IPS DF 19.7 (cell line): ENCODE measurements at places on chromosomes 16 and 17.

- DNase-seq, result no peak
These were observed 21.9 kb downstream of the TPSD1 start for GRCh38 chr16:1277617-1278282.

DNA sequence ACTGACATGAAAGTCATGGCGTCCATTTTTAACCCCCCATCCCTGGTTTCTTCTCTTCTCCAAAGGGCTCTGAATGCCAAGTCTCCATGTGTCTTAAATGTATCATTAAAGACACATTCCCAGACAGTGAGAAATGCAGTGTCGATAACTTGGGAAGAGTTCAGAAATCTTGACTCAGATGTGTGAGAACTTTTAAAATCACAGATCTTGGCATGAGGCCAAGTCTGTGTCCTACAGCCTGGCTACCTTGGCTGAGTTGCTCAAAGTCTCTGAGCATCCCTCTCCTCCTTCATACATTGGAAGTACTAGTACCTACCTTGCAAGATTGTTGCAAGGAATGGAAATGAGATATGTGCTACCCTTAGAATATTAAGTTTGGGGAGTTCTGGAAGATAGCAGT lies 1046.5 kb upstream of the RBFOX1 start:
- DNase-seq, result no peak

- DNase-seq, result no peak
These were observed 1502.9 kb downstream of the CDH11 start for GRCh38 chr16:63618896-63619485.

- DNase-seq, result no peak
These were observed 86.9 kb downstream of the MYH13 start for GRCh38 chr17:10285896-10286295.

DNA sequence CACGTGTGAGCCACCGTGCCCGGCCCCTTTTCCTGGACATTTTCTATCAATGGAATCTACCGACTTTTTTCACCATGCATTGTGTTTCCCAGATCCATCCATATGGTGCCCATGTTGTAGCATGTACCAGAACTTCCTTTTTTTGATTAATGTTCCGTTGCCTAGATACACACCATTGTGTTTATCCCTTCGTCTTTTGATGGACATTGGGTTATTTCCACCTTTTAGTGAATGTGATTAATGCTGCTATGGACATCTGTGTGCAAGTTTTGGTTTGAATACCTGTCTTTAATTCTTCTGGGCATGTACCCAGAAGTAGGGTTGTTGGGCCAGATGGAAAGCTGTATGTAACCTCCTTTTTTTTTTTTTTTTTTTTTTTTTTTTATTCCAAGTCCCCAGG lies 79.8 kb downstream of the NT5M start:
- no peak for DNase-seq

DNA sequence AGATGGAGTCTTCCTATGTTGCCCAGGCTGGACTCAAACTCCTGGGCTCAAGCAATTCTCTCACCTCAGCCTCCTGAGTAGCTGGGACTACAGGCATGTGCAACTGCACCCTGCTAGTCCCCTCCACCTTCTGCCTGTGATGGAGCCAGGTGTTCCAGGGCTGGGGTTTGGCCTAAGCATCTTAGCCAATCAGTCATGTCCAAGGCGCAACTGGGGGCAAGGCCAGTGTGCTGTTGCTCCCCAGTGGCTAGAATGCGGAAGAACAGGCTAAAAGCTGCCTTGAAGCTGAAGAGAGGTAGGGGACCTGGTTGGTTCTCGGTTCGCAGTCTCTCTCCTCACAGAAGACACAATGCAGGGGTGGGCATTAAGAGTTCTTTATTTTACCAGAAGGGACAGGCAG lies 18.6 kb downstream of the FLOT2 start:
- peak; percentile 71 for DNase-seq

- peak; percentile 52 for DNase-seq
These were observed 54.3 kb downstream of the SOCS1 start for GRCh38 chr16:11201498-11202259.

GRCh38 chr17:30380643-30381339 lies 2.1 kb downstream of the CPD start:
- DNase-seq, result no peak

- peak; percentile 20 for DNase-seq
These were observed 1.1 kb upstream of the HAPSTR1 start for GRCh38 chr16:9090101-9090959.

DNA sequence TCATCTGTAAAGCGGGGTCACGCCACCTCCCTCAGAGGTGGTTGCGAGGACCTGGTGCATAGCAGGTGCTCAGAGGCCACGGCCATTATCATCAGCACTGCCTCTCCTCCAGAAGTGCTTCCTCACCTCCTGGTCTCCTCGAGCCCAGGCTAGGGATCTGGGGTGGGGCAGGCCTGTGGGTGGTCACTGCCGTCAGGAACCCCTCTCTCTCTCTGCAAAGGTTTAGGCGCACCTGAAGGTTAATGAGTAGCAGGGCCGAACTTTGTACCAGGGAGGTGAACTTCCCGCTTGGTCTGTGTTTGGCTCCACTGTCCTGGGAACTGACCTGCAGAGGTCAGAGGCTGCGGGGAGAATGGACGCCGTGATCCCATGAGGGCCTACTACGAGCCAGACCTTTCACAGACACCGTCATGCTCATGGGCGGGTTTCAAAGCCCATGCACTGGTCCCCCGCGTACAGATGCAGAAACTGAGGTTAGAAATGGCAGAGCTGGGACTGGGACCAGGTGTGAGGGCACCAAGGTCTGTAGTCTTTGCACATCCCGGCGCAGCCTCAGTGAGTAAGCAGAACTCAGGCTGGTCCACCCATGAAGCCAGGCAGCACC lies 13.8 kb downstream of the JUP start:
- DNase-seq, result no peak

DNA sequence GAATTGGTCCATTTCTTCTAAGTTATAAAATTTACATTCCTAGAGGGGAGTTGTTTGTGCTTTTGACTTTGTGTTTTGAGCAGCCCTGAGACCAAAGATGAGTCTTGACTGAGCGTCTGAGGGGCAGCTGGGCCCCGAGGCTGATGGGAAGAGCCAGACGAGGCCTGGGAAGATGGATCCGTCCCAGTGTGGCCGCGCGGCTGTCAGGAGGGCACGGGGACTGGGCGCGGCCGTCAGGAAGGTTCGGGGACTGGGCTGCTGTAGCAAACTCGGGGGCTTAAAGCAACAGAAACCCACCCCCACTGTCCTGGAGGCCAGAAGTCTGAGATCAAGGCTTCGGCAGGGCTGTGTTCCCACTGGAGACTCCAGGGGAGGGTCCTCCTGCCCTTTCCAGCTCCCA lies 38.2 kb upstream of the GNG13 start:
- DNase-seq, result no peak

DNA sequence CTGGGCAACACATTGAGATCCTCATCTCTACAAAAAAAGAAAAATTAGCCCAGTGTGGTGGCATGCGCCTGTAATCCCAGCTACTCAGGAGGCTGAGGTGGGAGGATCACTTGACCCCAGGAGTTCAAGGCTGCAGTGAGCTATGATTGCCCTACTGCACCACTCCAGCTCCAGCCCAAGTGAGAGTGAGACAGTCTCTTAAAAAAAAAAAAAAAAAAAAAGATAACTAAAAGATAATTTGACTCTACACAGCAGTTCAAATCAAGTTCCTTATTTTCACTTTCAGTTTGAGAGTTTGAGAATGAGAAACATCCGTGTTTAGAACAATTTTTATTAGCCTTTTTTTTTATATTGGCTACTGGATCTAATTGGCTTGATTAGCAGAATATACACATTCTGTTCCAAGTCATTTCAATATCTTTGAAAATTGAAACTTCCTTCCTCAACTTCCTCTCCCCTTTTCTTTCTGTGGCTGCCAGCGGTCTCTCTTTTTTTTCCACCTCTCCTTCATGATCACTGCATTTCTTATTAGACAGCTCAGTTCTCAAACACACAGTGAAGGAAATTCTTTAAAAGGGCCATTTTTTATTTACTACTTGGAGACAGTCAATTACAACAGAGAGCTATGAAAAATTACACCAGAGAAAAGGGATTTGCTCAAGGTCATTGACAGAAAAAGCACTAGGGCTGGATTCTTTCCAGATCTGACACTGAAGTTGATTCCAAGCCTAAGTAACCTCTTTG lies 4.5 kb upstream of the ACSF2 start:
- DNase-seq, result no peak

- DNase-seq, result no peak
These were observed 51.8 kb upstream of the AKAP1 start for GRCh38 chr17:57033296-57033695.

DNA sequence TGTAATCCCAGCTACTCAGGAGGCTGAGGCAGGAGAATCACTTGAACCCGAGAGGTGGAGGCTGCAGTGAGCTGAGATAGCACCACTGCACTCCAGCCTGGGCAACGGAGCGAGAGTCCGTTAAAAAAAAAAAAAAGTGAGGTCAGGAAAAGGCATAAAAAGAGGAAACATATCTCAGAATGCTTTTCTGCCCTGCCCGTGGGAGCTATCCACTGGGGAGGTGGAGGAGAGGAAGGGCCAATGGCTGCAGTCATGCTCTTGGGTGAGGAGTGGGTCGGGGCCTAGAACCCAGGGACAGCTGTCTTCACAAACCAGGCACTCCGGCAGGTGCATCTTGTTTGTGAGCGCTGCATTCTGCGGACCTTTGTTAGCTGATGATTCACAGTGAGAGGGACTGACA lies 60.0 kb upstream of the CDC42EP4 start:
- DNase-seq, result no peak

DNA sequence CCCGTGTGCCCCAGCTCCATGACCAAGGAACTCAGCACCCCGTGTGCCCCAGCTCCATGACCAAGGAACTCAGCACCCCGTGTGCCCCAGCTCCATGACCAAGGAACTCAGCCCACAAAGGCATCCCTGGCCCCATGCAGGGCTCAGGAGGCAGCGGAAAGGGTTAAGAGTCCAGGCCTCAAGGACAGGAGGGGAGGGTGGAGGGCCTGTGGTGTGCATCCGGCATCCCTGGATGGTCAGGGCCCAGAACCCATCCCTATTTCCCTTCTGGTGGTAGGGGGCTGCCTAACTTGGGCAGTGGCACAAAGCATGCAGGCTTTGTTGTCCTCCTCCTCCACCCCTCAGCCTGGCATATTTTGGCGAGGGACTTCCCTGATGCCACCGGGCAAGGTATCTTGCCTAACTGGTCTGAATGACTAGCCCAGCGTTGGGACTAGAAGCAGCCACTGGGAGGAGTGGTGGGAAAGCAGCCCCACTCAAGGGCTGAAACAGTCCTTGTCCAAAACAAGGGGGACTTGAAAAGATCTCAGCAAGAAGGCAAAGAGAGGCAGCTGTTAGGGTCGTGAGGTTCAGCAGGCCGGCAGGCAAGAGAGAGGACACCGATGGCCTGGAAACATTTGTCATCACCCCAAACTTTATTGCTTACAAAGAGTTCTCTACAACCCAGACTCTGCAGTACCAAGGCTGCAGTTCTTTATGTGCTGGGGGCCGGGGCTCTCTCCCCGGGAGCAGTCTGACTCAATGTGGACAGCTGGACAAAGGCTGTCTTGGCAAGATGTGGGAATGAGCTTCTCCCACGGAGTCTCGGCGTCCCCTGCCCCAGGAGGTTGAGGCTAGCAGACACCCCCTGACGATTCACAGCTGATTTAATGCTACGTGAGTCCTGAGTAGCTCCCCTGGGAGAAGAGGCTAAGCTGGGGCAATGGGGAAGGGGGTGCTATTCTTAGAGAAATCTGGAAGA lies 902 bp upstream of the SPATA32 start:
- DNase-seq, result no peak

DNA sequence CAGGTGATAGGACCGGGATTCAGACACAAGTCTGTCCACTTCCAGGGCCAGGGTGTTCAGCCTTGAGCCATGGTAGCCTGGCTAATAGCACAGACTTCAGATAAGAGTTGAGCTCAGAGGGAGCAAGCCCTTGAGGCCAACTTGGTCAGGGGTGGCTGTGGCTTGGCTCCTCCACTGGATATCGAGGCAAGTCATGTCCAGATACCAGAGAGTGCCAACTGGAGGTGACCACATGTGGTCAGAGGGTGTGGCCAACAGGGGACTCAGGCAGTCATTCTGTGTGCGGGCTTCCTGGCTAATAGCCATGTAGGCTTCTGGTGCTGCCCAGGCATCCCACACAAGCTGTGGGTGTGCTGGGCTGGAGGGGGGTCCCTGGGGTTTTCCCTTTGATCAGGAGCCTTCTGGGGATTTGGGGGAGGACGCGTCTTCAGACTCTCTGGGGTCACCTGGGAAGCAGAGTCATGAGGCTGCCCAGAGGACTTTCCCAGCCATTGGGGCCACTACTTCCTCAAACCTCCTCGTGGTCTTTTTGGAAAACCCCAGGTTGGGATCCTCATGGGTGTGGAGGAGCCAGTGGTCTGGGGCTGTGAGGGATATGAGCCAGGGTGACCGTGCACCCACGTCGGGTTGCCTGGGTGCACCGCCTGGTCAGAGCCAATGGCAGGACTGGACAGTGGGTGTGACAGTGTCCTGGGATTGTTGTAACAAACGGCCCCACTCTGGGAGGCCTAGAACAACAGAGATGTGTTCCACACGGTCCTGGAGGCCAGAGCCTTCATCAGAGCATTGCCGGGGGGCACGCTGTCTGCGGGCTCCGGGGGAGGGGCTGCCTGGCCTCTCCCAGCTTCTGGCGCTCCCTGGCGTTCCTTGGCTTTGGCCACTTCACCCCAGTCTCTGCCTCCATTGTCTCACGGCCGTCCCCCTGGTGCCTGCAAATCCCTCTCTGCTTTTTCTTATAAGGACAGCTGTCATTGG lies 25.0 kb downstream of the COX4I1 start:
- DNase-seq, result no peak

DNA sequence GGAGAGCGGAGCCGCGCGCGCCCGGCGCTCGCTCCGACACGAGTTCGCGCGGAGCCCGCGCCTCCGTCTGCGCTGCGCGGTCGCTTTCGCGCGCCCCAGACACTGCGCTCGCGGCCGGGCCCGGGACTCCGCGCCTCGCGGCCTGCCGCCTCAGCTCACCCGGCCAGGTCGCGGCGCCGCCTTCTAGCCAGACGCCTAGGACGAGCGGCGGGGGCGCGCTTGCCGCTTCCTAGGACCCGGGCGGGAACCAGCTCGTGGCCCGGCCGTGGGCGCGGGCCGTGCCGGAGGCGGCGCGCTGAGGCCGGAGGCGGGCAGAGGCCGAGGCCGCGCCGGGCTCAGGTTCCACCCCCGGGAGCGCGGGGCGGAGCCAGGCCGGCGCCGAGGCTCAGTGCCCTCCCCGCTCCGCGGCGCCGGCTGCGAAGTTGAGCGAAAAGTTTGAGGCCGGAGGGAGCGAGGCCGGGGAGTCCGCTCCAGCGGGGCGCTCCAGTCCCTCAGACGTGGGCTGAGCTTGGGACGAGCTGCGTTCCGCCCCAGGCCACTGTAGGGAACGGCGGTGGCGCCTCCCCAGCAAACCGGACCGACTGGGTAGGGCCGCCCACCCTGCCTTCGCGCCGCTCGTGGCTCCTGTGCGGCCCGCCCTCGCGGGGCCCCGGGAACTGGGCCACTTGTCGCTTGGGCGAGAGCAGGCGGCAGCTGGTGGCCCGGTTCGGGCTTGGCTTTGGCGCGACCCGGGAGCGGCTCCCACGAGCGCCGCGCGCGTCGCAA lies at the start of gene SPHK1:
Gene SPHK1, plus strand, starts transcription at position 388 of the 765 bp plus-strand sequence. CDS start 1,036 bp downstream, outside the sequence.
- DNase-seq, result no peak
